Cortex of kidney (tissue), 1 donor: ENCODE measurements at places on chromosomes 2 and 18.

- no peak for DNase-seq
These were observed 54.9 kb downstream of the MGAT5 start for GRCh38 chr2:134308474-134309385.

GRCh38 chr2:229922449-229923386 lies at the start of gene FBXO36:
FBXO36 (plus strand) TSS chr2:229922503; CDS start chr2:229922514, 11 bp downstream.
- no peak for DNase-seq

DNA sequence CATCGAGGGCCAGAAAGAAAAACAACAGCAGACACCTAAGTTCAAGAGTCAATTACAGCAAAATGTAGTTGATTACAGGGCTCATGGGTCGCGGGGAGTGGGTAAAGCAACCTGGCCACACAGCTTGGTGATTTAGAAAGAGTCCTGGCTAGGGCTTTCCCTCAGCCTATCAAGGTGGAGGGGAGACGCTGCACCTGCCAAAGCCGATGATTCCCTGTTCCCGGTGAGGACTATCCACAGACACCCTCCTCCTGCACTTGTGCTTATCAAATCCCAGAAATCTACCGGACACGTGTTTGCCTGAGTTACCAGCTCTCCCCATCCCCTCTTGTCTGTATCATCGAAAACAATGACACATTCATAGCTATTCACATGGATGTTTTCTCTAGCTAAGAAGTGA lies 7.0 kb upstream of the SOX11 start:
- DNase-seq = no peak

DNA sequence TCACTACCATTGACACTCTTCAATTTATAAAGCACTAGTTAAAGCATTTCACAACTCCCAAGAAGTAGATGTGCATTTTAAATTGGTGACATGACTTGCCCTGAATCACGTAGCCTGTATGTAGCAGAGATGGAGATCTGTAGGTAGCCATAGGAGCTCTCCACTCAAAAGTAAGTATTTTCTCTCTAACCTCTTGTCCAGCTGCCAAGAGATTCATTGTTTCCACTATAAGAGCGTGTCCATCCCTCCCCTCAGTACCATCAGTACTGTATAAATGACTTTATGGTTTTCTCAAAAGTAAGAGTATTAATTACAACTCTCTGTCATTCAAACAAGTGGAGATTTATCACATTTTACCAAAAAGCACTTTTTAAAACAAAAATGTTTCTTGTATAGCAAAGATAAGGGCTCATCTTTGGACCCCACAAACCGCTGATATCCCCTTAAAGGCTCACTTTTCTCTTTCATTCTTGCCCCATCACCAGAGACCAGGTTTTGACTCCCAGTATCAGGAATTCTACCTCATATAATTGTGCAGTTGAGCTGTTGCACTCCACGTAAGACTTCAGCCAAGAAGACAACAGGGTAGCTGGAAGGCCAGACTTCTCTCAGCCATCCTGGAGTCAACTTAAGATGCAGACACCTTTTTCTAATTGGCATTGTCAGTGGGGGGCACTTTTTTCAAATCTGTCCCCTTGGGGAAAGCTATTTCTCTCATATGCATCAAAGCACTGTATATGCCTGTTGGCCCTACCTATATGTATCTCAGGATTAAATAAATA lies 78.0 kb upstream of the GALNT5 start:
- no peak for DNase-seq

GRCh38 chr2:215332872-215333595 lies 21.2 kb downstream of the ATIC start:
- no peak for DNase-seq

DNA sequence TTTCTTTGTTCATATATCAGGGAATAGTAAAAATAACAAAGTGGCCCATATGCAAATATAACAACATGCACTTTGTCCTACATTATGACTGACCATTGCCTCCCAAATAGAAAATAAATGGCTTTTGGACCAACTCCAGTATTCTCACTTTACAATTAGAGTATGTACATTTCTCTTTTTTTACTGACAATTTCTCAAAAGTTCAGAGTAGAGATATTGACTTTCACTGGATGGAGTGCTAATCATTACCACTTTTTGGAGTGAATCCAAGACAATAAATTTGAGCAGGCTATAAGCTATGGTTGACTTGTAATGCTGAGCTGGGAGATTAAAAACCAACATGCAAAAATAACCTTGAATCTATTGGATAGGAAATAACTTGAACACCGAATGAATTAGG lies 987.4 kb downstream of the SUCLG1 start:
- DNase-seq = no peak

DNA sequence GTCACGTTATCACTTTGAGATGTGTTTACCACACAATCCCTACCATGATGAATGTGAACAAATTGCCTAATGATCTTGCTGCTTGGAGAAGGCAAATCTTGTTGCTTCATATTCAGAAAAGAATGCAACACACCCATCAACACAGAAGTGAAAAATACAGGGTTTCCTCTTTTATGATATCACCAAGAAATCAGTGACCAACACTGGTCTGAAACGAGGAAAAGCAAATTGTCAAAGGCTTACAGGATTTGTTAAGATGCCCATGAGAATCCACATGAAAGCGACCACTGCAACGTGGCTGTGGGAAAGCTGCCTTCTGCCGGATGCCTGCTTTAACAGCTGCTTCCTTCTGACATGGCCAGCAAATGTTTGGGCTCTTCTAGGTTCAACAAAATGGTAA lies 397.6 kb upstream of the LRATD1 start:
- no peak for DNase-seq

DNA sequence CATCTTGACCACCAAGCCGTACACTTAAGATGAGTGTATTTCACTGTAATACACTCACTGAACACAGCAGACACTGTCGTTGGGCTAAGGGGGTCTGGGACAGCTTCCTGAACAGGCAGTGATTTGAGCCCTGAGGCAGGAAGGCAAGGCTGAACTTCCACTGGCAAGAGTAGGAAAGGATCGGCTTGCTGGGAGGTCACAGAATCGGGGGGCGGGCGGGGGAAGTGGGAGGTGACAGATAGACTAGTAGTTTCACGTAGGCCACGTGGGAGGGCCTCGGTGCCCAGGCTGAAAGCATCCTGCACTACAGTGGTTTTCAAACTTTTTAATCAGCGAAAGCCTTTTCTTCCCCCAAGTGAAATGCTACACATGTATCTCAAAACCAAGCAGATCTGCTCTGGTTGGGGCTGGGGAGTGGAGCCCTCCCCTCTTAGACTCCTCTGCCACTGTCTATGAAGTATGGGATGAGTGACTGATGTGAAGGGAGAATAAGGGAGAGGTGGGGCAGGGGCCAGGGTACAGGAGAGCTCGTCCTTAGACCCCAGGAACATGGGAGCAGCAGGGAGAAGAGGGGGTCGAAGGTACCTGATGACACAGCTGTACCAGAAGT lies 8.6 kb downstream of the PARD6G start:
- DNase-seq = no peak

DNA sequence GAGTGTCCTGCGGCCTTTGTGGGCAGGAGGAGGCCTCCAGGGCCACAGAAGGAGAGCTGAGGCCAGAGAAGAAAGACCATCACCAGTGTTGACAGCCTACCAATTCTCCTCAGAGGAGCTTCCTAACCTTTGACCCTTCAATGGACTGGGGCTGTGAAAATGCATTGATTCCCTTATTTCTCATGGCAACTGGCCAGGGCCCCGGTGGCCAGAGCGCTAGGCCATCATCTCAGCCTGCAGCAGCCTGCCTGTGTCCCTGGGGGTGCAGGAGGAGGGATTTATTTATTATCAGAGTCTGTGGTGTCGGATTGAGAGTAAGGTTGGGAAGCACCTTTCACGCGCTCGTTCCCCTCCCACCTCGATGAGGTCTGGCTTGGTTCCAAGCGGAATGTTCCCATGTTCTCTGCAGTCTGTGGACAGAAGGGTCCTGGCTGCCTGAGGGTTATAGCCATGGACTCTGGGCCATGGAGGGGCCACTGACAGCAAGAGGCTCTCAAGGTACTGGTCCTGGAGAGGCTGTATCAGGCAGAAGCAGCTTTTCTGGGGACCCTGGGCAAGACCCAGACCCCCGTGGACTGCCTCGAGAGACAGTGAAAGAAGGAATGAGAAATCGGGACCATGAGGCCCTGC lies 53.8 kb downstream of the CYP27C1 start:
- no peak for DNase-seq

DNA sequence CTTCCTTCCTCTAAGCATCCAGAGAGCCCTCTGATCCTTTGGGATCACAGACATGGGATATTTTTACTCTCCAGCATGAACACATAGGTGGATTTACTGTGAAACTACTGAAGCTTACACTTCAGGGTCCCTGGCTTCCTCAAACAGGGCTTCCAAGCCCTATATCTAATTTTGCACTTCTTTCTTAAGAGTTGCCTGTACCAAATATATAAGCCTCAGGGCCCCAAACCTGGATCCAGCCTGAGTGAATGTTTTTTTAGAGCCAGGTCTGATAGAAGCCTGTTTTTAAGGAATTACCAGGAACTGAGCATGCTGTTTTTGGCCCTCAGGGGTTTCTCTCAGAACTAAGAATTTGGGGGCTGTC lies 13.2 kb upstream of the KCMF1 start:
- DNase-seq = no peak

DNA sequence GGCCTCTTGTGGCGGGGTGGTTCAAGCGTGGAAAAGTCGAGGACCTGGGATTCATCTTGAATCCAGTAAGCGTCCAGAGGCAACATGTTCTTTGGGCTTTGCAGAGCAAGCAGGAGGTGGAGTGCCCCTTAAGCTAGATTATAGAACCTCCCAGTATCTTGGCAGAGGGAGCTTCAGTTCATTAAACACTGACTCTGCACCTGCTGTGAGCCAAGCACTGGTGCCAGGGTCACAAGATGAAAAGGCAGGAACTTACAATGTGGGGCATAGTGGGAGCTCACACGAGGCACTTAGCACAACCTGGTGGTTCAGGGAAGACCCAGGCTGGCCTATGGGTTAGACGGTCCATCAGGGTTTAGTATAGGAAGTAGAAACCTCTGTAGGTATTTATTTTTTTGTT lies 7.4 kb upstream of the FZD5 start:
- DNase-seq = no peak

DNA sequence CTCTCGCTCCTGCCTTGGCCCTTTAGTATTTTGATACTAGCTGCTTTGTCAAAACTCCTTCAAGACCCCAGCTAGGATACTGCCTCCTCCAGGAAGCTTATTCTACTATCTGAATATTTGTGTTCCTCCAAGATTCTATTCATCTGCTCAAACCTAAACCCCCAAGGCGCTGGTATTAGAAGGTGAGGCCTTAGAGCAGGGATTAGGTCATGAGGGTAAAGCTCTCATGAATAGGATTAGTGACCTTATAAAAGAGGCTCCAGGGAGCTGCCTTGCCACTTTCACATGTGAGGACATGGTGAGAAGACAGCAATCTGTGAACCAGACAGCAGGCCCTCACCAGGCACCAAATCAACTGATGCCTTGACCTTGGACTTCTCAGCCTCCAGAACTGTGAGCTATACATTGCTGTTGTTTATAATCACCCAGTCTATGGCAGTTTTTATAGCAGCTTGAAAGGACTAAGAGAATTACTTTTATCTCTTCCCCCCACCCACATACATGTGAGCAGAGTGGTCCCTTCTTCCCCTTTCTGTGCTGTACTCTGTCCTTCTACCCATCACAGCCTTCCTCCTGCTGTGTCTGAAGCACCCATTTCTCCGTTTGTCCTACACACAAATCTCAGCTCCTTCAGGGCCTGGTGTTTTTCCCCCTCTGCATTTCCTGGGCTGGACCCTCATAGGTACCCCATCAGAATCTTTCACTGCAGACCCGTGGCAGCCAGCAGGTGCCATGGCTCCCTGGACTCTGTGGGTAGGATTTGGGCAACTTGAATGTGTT lies 54.5 kb downstream of the HS1BP3 start:
- no peak for DNase-seq

- DNase-seq = no peak
These were observed 27.3 kb downstream of the MTCL1 start for GRCh38 chr18:8732442-8733360.

GRCh38 chr2:105379741-105380186 lies 19.1 kb downstream of the FHL2 start:
- DNase-seq = no peak

- DNase-seq = no peak
These were observed 249.4 kb downstream of the GRB14 start for GRCh38 chr2:164371916-164372315.

DNA sequence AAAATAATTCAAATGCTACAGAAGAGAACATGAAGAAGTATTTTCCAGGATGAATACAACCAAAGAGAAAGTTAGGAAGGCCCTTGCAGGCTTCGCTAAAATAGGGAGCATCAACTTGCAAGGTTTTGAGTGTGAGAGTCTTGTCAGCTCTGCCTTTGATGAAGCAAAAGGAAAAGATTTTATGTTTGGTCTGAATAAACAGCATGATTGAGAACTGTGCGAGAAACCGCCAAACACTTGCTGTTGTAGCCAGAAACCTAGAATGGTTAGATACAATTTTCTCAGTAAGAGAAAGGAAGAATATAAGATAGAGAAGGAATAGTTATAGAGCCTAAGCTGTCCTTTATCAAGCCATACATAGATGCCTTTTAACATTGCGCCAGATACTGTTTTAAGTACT lies 163.6 kb downstream of the L3MBTL4 start:
- no peak for DNase-seq

DNA sequence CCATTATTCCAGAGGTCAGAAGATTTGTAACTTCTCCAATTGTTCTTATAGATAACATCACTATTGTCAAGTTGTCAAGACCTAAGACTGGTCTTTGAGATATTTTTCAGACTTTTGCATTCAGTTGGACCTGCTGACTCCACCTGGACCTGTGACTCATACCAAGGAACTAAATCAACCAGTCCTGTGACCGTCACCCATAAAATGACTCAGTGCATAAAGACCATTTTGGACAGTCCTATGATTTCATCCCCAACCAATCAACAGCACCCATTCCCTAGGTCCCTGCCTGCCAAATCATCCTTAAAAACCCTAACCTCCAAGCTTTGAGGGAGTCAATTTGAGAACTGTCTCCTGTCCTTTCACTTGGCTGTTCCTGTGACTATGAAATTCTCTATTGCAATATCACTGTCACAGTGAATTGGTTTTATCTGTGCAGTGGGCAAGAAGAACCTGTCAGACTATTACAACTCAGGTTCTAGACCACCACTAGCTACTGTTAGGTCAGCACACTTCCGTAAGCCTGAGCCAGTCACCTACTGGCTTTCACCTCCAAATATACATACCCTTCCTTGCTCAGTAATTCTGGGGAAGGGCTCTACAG lies 17.1 kb downstream of the DPP4 start:
- DNase-seq = no peak

- no peak for DNase-seq
These were observed 54.6 kb upstream of the RASGRP3 start for GRCh38 chr2:33421820-33422219.
